CD4-positive, alpha-beta T cell treated with Interleukin-6 at 100 ng/mL for 8 hours (primary cell): ENCODE measurements at places on chromosomes 2 and 18.

DNA sequence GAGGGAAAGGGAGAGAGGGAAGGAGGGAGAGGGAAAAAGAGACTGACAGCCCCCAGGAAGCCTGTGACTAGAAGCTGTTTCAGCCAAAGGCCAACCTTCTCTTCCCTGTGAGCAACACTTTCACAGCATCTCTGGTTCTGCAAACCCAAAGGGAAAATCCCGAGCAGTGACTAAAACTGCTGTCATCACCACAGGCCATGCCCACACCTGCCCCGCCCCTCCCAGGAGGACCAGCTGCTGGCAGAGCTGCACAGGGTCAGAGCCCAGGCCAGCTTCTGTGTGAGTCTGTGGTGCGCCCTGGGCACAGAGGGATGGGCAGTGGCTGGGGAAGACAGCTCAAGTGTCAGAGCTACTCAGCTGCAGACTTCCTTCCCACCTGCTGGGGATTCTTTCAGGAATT, 64.9 kb upstream of the OTOS start:
- no peak for DNase-seq

GRCh38 chr2:240435948-240436682, 652 bp downstream of the GPC1 start:
- no peak for DNase-seq

GRCh38 chr2:233101816-233102215, 41.7 kb downstream of the INPP5D start:
- no peak for DNase-seq

- DNase-seq, result no peak
Observed at GRCh38 chr2:151933266-151933804, 105.1 kb upstream of the ARL5A start.

GRCh38 chr2:179036353-179036905, 13.5 kb downstream of the CCDC141 start:
- DNase-seq, result no peak

DNA sequence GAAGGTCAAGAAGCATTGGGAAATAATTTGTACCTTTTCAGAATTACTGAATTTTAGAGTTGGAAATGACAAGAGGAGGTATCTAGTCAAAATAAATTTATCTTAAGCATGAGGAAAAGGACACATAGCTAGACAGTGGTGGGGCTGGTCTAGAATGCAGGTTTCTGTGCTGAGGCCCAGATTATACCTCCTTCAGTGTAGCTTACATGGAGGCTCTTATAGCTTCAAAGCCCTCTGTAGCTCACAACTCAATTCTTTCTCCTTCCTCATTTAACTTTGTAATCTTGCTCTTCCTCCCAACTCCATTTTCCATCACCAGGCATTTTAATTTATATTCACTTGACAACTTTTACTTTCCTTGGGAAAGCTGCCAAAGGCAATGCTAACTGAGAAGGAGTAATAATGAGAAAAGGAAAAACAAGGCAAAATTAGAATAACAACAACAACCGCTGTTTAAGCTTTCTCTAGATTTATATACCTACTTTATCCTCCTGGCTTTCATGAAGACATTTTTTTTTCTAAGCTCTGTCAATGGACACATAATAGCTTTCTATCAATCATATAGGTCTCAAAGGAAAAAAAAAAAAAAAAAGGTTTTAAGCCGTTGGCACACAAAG, 58.5 kb downstream of the CLHC1 start:
- no peak for DNase-seq

DNA sequence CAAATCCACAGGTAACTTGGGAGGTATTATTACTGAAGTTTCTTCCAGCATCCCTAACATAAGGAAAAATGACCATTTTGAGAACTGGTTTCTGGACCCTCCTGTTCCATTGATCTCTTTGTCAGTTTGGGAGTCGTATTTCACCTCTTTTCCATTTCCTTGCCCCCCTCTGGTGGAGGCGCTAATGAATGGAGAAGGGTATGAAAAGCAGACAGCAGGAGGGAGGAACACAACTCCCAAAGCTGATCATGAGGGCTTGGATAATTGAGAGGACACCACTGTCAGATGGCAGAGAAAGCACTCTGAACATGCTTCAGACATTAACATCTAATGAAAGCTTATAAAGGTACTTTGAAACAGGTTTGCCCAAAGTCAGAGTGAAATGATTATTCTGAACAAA, 56.6 kb upstream of the TLK1 start:
- no peak for DNase-seq

- no peak for DNase-seq
Observed at GRCh38 chr2:121080013-121080772, 204.8 kb downstream of the TFCP2L1 start.

DNA sequence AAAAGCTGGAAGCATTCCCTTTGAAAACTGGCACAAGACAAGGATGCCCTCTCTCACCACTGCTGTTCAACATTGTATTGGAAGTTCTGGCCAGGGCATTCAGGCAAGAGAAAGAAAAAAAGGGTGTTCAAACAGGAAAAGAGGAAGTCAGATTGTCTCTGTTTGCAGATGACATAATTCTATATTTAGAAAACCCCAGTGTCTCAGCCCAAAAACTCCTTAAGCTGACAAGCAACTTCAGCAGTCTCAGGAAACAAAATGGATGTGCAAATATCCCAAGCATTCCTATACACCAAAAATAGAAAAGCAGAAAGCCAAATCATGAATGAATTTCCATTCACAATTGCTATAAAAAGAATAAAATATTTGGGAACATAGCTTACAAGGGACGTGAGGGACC, 11.1 kb downstream of the SLC8A1 start:
- no peak for DNase-seq

- no peak for DNase-seq
Observed at GRCh38 chr2:217049956-217050355, 190.1 kb upstream of the TNP1 start.

GRCh38 chr2:1137913-1138391, 187.3 kb downstream of the SNTG2 start:
- no peak for DNase-seq

GRCh38 chr18:11517704-11518103, 91.7 kb upstream of the SLC35G4 start:
- DNase-seq, result no peak

DNA sequence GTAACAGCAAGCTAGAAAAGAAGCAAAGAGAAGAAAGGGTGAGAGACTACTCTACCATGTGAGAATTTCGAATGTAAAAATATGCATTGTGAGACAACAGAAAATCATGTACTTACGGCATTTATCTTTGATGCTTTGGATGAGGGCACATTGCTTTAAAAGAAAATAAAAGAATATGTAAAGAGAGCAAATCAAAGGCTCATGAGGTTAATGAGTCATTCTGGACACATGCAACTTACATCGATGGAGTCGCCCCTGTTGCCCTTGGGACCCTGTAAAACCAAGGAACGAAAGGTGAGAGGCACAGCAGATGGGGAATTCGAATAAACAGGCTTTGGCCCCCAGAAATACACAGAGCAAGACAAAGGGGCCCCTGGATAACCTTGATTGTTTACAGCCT, 69.0 kb downstream of the COL6A3 start:
- no peak for DNase-seq

- no peak for DNase-seq
Observed at GRCh38 chr18:74778191-74778847, 180.6 kb downstream of the ZNF407 start.

DNA sequence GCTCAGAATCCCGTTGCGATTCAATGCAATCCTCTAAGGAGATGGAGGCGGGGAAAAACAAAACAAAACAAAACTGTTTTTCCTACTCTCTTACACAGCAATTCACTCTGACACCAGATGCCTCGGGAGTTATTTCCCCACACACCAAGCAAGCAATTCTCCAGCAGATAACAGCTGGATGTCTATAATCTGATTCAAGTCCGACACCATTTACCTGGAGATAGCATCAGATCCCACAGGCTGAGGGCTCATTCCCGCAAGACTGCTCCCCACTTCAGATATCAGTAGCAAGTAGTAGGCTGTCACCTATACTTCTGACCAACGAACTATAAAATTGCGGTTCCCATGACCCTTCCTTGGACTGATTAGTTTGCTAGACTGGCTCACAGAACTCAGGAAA, 58.7 kb downstream of the DTNB start:
- DNase-seq, result no peak

DNA sequence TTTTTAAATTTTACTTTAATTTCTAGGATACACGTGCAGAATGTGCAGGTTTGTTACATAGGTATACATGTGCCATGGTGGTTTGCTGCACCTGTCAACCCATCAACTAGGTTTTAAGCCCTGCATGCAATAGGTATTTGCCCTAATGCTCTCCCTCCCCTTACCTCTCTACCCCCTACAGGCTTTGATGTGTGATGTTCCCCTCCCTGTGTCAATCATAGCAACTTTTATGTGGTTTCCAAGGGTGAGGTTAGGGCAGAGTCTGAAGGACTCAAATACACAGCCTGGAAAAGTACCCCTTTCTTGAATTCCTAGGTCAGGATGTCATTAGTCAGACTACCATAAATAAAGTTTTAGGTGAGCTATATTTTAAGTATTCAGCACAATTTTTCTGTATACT, 31.1 kb upstream of the MYT1L start:
- DNase-seq, result no peak

DNA sequence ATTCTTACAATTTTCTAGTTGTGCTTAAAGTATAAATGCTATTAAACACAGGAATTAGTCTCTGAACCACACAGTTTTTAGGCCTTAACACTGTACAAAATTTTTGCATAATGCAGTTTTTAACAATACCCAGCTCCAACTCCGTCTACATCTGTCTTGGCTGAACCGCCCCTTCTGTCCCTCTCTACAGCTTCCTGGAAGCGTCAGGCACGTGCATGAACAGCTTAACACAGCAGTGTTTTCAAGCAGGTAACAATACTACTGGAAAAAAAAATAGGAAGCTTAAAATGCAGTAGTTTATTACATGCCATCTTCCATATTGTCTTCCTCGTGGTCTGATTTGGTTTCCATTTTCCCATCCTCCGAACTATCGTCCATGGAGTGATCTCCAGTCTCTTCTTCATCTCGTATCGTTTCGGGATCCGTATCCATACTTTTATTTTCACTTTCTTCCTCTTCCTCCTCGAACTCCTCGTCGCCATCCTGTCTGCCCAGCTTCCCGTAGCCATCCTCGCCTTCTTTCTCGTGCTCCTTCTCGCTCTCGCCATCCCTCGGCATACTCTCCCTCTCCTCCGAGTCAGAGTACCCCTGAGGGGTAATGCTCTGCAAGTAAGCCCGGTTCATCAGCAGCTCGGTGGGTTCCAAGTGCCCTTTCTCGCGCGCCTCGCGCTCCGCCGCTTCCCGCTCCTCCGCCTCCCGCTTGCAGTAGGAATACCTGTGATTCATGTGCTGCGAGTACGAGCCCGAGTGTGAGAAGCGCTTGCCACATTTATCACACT, 130.6 kb downstream of the ZEB2 start:
- DNase-seq, result no peak

DNA sequence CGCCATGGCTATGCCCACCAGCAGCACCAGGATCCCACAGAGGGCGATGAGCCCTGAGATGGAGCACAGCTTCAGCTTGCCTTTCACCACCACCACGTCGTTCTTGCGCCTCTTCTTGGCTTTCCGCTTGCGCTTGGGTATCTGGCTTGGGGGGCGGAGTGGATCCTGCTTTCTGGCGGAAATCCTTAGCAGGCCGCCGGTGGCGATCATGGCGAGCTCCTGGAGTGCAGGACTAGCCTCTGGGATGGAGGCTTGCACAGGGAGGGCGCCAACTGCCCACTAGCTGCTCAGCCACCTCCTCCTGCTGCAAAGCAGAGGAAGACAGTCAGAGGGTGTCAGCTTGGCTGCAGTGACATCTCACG, 3.5 kb downstream of the TMEM200C start:
- no peak for DNase-seq

- no peak for DNase-seq
Observed at GRCh38 chr2:182081602-182082260, 96.1 kb downstream of the PPP1R1C start.

GRCh38 chr18:36028859-36029258, 38.5 kb downstream of the RPRD1A start:
- DNase-seq, result no peak

DNA sequence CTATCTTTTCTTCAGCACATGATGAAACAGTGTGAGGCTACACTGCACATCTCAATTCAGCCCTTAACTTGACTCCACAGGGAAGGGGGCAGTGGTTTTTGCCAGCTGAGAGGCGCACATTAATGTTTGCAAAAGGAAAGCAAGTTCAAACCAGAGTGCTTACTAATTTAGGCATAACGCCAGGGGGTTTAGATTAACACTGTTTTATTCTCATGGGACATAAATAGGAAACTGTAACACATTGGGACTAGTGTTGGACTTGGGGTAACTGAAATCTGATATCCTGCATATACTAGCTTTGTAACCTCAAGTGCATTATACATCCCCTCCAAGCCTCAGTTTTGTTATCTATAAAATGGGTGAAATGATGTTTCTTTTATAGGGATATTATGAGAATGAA, 821.2 kb upstream of the ID2 start:
- no peak for DNase-seq

DNA sequence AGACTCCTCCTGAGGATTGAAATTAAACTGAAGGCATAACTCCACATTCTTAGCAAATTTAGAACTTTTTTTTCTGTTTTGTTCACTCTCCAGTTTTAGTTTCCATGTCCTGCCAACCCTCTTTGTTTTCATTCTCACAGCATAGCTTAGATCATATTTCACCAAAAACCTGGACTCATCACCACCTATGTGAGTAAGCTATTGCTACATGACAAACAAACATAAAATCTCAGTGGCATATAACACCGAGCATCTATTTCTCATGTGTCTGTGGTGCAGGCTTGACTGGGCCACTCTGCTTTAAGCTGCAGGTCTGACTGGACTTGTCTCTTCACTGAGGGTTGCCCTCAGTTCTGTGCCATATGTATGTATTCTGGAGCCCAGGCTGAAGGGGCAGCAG, 385.2 kb downstream of the ARHGAP15 start:
- no peak for DNase-seq

DNA sequence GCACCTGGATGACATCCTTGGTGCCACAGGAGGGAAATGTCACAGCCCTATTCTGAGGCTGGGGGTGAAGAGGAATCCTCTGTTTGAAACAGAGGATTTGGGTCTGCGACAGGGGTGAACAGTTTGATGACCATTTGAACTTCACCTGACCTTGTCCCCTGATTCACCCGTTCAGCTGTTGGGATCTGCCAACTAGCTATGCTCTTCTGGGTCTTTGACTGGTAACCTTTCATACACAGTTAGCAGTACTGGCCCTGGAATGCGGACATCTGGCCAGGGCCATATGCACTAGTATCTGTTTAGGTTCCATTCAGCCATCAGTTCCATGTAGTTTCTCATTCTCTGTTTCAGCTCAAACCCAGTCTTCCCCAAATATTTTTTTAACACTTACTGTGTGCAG, 72.6 kb upstream of the MCFD2 start:
- DNase-seq, result no peak

GRCh38 chr2:186429104-186429503, 57.0 kb upstream of the ZC3H15 start:
- no peak for DNase-seq

GRCh38 chr2:76599732-76600368, 889.1 kb upstream of the GCFC2 start:
- no peak for DNase-seq

- no peak for DNase-seq
Observed at GRCh38 chr2:235810846-235811245, 317.0 kb downstream of the AGAP1 start.

DNA sequence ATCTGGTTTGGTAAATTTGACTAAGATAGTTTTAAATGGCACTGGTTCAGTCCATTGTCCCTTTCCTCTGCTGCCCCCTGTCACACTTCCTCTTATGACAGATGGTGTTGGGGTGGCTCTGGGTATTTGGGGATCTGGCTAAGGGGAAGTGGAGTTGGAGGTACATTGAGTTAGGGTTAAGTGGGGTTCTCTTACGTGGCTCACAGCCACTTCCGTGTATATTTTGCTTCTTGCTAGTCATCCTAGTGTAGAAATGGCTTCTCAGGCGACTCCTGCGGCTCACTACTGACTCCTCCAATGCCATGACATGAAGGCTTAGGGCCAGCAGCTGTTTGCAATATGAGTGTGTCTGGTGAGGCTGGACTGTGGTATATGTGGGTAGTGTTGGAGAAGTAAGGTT, 187.0 kb downstream of the HAUS1 start:
- DNase-seq, result no peak
